Lower lobe of right lung (tissue), 2 donors: ENCODE measurements at places on chromosomes 5 and 9.
A peak's percentile ranks its signal among the peaks of the same experiment; 100 is the strongest.

GRCh38 chr5:159419576-159419975, 89.3 kb upstream of the IL12B start:
- DNase-seq = no peak

DNA sequence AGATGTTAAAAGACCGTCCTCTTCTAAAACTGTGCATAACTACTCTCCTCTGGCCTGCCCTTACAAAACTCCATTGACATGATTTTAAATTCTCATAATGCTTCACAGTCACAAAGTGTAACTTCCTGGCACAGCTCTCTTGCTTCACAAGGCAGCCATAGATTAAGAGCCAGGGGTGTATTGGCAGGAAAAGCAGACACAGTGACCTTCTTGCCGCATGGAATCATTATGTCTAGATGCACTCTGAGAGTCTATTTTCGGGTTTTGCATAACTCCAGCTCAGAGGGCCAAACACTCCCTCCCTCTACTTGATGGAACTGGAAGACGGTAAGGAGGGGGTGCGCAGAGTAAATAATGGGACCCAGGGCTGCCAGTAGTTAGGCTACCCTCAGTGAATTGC, 110.1 kb downstream of the MARCHF3 start:
- no peak for DNase-seq

DNA sequence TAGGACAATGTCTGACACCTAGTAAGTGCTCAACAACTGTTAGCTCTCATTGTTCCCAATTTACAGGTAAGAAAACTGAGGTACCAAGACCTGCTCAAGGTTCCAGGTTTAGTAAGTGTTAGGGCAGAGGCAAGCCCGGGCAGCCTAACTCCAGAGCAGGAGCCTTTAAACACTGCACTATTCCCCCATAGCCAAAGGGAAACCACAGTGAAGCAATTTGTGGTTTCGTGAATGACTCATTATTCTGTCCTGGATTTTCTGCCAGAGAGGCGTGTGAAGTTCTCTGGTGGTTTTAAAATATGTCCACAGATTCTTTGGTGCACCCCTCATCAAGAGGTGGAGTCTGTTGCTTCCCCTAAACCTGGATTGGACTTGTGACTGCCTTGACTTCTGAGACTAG, 1.0 kb upstream of the MCC start:
- DNase-seq = no peak

- peak; percentile 64 for DNase-seq
Observed at GRCh38 chr9:114156657-114157421, 1.5 kb downstream of the COL27A1 start.

- DNase-seq = no peak
Observed at GRCh38 chr5:143892271-143892670, 80.3 kb downstream of the HMHB1 start.

- DNase-seq = no peak
Observed at GRCh38 chr9:73158723-73159122, 7.1 kb downstream of the ANXA1 start.

DNA sequence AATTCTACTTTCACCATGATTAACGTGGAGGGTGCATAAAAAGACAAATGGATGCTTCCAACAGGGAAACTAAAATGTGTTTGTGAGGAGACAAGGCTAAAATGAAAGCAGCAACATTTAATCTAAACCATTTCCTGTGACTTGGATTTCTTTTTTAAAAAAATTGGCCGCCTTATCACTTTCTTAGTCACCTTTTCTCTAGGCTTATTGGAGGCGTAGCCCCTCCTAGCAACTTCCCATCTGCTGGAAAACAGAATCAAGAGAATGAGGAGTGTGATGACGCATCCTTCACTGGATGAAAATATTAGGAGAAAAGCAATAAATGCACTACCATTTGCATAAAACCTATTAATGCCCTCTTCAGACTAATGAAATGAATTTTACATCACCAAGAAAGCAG, 791 bp upstream of the GPR150 start:
- no peak for DNase-seq

- no peak for DNase-seq
Observed at GRCh38 chr5:165360366-165360765, 1854.9 kb downstream of the MAT2B start.

- no peak for DNase-seq
Observed at GRCh38 chr9:12790001-12790400, 15.2 kb downstream of the LURAP1L start.

DNA sequence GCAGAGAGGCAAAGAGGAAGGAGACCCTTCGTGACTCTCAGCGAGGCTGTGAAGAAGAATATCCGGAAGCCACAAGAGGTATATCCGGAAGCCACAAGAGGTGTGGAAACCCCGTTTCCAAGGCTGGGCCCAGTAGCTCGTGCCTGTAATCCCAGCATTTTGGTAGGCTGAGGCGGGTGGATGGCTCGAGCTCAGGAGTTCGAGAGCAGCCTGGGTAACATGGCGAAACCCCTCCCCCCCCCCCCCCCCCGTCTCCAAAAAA, 612 bp upstream of the BBLN start:
- no peak for DNase-seq

DNA sequence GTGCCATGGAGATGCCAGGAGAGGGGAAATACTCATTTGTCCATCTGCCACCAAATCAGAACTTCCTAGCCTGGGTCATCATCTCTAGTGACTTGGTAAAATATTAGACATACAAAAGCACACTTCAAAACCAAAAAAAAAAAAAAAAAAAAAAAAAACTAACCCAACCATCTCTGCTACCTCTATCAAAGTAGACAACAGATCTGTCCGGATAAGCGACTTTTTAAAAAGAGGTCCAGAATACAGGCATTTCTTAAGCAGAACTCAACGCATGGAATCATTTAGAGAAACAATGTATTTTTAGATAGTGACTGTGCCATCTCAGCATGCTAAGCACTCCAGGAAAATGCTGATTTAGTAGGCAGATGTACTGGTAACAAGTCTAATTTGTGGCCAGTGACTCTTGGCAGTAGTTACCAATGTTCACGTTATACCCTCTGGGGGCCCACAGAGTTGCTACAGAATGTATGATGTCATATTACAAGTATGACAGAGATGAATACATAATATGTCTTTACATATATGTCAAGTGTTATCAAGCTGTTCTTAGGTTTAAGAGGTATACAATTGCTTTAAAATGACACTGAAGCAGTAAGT, 107.8 kb downstream of the SMIM23 start:
- no peak for DNase-seq
